Progenitor cell of endocrine pancreas (in vitro differentiated cells): ENCODE measurements at places on chromosomes 4 and X.

DNA sequence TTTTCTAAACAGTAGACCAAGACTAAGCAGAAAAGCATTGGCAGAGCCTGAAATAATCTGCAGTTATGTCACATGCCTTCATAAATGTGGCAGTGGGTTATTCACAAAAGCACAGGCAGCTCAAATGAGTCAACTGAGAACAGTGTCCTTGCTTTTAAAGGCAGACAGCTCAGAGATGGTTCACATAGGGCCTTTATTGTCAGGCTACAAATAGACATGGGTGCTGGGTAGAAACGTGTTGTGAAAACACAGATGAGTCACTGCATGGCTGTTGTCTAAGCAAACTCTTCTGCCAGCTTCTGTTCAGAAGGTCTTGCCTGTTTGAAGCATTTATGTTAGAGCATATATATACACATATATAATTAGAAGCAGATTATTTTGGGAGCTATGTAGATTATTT lies 118.0 kb downstream of the SLC4A4 start:
- H3K27me3 ChIP-seq = no peaks in the 10 kb centered on the region
- DNase-seq = no peak
- no peak overlapping the region for H3K27ac ChIP-seq
- H3K4me3 ChIP-seq = no peak overlapping the region

DNA sequence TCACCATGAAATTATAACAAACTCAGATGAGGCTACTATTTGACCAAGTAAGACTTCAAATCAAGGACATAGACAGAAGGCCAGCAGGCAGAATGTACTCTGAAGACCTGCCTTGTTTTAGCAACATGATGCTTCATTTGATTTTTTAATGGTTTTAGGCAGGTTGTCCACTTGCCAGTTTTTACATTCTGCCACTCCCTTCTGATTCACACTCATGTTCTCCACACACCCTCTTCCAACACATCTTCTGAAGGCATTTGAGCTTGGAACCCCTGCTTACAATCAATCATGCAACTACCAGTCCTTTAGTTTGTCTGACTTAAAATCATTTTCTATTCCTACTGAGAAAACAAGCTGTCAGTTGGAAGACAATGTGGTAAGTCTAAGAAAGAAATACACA lies 114.9 kb upstream of the SMIM31 start:
- no peak overlapping the region for H3K4me3 ChIP-seq
- no peaks in the 10 kb centered on the region for H3K27me3 ChIP-seq
- no peak for DNase-seq

- peaks cover 48% of the 10 kb centered on the region for H3K4me1 ChIP-seq
- H3K4me3 ChIP-seq = peak overlapping the region; percentile 76
- peak overlapping the region; percentile 95 for H3K27ac ChIP-seq
- peak; percentile 30 for DNase-seq
- H3K36me3 ChIP-seq = peaks cover under 1% of the 10 kb centered on the region
Measured at GRCh38 chr4:151324752-151325110, 674 bp downstream of the SH3D19 start.

DNA sequence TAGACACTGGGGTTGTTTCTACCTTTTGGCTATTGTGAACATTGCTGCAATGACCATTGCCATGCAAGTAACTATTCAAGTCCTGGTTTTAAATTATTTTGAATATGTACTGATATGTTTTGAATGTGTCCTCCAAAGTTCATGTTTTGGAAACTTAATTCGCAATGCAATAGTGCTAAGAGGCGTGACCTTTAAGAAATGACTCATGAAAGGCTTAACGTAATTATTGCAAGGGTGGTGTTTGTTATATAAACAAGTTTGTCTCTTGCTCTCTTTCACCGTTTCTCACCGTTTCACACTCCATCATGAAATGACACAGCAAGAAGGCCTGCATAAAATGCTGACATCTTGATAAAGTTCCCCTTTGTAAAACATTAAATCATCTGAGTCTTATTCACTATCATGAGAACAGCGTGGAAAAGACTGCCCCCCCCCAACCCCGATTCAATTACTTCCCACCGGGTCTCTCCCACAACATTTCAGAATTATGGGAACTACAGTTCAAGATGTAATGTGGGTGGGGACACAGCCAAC lies 506.9 kb upstream of the FAM47C start:
- no peak overlapping the region for H3K4me3 ChIP-seq
- H3K4me1 ChIP-seq = no peaks in the 10 kb centered on the region
- H3K27me3 ChIP-seq = no peaks in the 10 kb centered on the region

DNA sequence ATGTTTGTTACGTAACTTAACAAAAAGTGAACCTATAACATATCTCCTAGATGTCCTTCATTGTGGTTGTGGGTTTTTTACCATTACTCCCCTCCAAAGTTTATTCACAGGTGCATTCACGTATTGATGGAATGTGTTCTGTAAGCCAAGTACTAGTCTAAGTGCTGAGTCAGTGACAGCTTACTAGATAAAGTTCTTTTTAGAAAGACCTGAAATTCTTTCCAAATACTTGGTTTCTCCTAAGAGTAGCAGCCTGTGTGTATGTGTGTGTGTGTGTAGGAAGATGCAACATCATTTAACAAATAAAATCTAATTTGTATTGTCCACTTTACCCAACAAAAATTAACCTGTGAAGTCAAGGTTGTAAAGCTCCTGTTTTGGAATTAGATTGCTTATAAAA lies 22.1 kb downstream of the NAP1L5 start:
- H3K27ac ChIP-seq = no peak overlapping the region
- DNase-seq = no peak
- peaks cover 2% of the 10 kb centered on the region for H3K36me3 ChIP-seq
- peaks cover 8% of the 10 kb centered on the region for H3K4me1 ChIP-seq
- no peaks in the 10 kb centered on the region for H3K27me3 ChIP-seq

DNA sequence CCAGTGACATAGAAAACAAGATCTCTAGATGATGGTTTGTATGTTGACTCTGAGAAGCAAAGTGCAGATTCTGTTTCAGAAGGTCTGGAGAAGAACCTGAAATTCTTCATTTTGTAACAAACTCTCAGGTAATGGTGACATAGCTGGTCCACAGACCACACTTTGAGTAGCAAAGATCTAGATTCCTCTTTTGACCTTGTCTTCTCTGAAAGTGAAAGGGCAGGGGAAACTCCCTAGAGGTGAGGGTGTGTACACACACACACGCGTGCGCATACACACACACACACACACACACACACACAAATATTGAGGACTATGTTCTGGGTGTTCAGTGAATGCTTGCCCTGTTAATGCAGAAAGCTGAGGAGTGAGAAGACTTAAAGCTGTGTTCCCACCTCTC lies 110.1 kb downstream of the NHSL2 start:
- no peak overlapping the region for H3K4me3 ChIP-seq
- DNase-seq = no peak
- H3K36me3 ChIP-seq = no peaks in the 10 kb centered on the region

- peaks cover 6% of the 10 kb centered on the region for H3K4me1 ChIP-seq
- peaks cover 4% of the 10 kb centered on the region for H3K27me3 ChIP-seq
- no peaks in the 10 kb centered on the region for H3K36me3 ChIP-seq
- no peak overlapping the region for H3K27ac ChIP-seq
- no peak overlapping the region for H3K4me3 ChIP-seq
- DNase-seq = no peak
Measured at GRCh38 chr4:15914736-15915135, 23.8 kb downstream of the FGFBP1 start.

DNA sequence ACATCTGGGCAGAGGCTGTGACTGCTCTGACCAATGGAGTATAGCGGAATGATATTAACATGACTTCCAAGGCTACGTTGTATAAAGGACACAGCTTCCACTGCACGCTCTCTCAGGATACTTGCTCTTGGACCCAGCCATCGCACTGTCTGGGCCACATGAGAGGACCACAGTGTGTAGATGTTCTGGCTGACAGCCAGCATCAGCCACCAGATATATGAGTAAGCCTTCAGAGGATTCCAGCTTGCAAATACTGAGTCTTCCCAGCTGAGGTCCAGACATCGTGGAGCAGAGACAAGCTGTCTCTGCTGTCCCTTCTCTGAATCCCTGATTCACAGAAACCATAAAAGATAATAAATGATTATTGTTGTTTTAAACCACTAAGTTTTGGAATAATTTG lies 146.8 kb upstream of the USP9X start:
- DNase-seq = no peak
- no peaks in the 10 kb centered on the region for H3K4me1 ChIP-seq
- H3K27me3 ChIP-seq = no peaks in the 10 kb centered on the region
- H3K27ac ChIP-seq = no peak overlapping the region

GRCh38 chr4:147942729-147943128 lies 210.8 kb downstream of the ARHGAP10 start:
- no peak for DNase-seq
- H3K27ac ChIP-seq = no peak overlapping the region
- H3K4me1 ChIP-seq = peaks cover 8% of the 10 kb centered on the region
- H3K36me3 ChIP-seq = peaks cover 10% of the 10 kb centered on the region
- H3K27me3 ChIP-seq = no peaks in the 10 kb centered on the region

GRCh38 chrX:24702362-24703184 lies 8.9 kb downstream of the POLA1 start:
- no peaks in the 10 kb centered on the region for H3K27me3 ChIP-seq
- H3K4me3 ChIP-seq = no peak overlapping the region
- DNase-seq = no peak
- no peak overlapping the region for H3K27ac ChIP-seq
- H3K36me3 ChIP-seq = peaks cover 18% of the 10 kb centered on the region

GRCh38 chr4:10589799-10590198 lies 94.8 kb downstream of the CLNK start:
- DNase-seq = no peak
- no peak overlapping the region for H3K27ac ChIP-seq
- H3K4me3 ChIP-seq = no peak overlapping the region
- peaks cover 1% of the 10 kb centered on the region for H3K4me1 ChIP-seq

DNA sequence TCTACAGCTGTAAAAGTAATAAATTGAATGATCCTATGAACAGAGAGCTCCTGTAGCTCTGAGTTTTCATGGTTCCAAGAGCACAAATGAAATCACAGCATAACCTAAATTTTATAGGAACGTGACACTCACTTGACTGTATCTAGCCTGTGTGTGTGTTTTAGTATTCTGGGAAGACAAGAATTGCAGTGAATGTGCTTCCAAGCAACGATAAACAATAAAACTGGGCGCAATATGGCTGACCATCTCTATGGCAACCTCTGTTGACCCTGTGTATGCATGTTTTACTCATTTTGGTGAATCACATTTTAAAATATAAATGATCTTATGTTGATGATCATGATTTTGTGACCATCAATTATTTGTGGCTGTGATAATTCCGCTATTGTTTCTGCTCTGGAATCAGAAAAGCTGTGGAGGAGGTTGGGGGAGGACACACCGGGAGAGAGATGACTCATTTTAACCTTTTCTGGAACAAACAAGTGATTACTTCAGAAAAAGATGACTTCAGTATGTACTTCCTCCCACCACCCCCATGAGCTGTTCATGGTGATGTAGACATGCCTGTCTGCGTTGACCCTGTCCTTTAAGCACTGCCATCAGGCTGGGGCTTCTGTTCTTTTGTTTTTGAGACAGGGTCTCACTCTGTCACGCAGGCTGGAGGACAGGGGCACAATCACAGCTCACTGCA lies 31.8 kb downstream of the USP11 start:
- no peaks in the 10 kb centered on the region for H3K27me3 ChIP-seq
- no peak overlapping the region for H3K27ac ChIP-seq
- DNase-seq = no peak
- H3K36me3 ChIP-seq = no peaks in the 10 kb centered on the region
- no peaks in the 10 kb centered on the region for H3K4me1 ChIP-seq

DNA sequence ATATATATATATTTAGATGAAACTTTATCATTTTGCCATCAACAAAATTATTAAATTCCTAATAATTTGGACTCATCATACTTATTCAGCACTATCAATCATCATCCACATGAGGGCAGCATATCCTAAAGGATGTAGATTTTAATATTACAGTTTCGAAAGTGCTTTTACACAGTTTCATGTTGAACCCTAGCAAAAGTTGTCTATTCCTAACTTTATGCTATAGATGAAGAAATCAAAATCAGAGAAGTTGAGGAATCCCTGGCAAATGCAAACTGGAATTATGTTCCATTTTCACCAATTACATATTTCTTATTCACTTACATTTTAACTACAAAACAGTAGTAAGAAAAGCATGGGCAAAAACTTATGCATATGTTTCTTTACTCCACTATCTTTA lies 36.6 kb upstream of the UGT2A1 start:
- no peak overlapping the region for H3K27ac ChIP-seq
- peaks cover 4% of the 10 kb centered on the region for H3K36me3 ChIP-seq
- no peaks in the 10 kb centered on the region for H3K27me3 ChIP-seq
- no peak for DNase-seq

DNA sequence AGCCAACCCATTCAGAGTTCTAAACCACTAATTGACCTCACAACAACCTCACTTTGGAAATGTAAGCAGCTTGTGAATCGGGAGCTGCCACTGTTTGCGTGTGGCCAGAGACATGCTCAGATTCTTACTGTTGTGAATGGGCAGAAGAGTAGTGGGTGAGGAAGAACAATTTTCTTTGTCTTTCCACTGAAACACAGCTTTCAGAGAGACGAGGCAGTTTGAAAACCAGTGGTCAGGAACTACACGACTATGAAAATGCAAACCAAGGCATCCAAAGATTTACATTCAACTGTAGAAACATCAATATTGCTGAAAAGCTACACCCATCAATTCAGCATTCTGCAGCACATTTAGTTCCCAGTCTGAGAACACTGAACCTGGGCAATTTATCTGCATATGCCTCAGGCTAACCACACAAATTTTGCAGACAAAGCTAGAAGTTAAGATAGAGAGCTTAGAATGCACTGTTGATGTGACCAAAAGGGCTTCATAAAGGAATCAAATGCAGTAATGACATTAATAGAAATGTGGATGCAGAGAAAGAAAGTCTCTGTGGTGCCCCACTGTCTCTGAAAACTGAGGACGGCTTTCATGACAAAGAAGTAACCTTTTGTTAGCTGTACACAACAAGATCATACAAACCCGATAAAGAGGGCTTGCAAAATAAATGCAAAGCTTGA lies 134.3 kb downstream of the APBB2 start:
- H3K27me3 ChIP-seq = no peaks in the 10 kb centered on the region
- H3K4me3 ChIP-seq = no peak overlapping the region
- H3K36me3 ChIP-seq = no peaks in the 10 kb centered on the region
- H3K27ac ChIP-seq = no peak overlapping the region

DNA sequence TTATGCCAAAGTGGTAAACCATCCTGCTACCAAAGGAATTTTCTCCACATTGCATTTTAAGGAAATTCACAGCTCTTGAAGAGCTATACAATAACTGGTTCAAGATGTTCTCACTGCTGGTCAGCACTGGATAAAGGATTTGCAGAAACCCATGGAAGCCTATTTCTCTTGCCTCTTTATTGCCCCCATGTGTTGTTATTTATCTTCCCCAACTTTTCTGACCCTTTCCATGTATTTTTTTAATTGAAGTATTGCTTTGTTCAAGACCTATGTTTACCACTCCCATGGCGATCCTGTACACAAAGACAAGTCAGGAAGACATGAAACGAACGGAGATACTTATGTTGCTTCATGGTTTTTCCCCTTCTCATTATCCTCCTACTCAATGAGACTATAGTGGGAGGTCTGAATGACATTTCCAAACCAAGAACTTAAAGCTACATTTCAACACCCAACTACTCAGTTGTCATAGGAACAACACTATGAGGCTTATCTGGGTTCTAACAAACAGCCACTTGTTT lies 566.4 kb upstream of the DIPK2B start:
- no peaks in the 10 kb centered on the region for H3K27me3 ChIP-seq
- peaks cover 30% of the 10 kb centered on the region for H3K4me1 ChIP-seq
- peaks cover 2% of the 10 kb centered on the region for H3K36me3 ChIP-seq
- peak overlapping the region; percentile 79 for H3K27ac ChIP-seq
- no peak for DNase-seq
